NCI-H1105 (cell line): ENCODE measurements at places on chromosomes 3 and 15.

DNA sequence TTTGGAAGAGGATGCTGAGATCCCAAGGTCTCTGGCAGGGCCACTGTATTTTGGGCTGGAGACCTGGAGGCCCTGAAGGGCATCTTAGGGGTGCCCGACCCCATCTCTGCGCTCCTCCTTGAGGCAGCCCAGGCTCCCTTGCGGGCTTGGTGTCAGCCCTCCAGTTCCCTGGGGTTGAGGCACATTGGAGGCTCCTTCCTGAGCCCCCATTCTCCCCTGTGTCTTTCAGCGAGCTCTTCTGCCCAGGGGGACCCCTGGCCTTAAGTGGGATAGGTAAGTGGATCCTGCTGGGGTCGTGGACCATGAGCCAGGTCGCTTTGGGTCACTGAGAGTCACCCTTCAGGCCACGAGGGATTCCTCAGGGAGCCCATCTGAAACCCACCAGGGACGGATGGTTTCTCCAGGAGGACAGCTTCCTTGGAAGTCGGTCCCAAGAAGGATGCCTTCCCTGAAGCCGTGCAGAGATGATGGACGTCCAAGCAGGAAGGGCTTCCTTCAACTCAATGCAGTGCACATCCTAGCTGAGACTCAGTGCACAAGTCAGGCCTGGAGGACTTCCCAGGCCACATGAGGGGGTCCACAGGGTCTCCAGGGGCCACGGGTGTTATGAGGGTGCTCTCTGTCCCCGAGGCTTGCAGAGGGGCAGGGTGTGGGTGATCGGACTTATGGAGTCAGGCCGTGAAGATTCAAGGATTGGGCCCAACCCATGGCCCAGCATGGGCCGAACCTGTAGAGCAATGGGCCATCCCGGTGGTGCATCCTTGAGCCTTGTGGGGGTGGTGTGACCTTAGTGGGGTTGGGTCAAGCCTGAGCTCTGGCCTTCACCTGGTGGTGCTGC is 224.3 kb downstream of the SNRPN start:
- no peak for DNase-seq

GRCh38 chr3:45978006-45978761 is 17.4 kb downstream of the FYCO1 start:
- peak; percentile 64 for DNase-seq

- no peak for DNase-seq
These were observed 581 bp downstream of the IP6K1 start for GRCh38 chr3:49785565-49786356.

DNA sequence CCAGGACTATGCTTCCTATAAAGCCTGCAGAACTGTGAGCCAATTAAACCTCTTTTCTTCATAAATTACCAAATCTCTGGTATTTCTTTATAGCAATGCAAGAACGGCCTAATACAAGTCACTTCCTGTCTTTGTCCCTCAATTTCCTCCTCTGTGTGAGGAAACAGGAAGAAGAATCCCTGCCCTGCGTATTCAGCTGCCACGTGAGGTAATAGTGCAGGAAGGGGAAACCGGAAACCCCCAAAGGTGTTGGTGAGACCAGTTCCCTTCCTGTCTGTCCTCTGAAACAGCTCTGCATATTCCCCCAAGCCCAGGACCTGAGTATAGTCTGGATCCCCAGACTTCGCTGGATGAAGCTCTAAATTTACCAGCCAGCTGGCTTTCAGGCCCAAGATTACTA is 18.1 kb upstream of the PTPN23 start:
- no peak for DNase-seq

GRCh38 chr3:64278625-64279024 is 53.4 kb upstream of the PRICKLE2 start:
- no peak for DNase-seq

DNA sequence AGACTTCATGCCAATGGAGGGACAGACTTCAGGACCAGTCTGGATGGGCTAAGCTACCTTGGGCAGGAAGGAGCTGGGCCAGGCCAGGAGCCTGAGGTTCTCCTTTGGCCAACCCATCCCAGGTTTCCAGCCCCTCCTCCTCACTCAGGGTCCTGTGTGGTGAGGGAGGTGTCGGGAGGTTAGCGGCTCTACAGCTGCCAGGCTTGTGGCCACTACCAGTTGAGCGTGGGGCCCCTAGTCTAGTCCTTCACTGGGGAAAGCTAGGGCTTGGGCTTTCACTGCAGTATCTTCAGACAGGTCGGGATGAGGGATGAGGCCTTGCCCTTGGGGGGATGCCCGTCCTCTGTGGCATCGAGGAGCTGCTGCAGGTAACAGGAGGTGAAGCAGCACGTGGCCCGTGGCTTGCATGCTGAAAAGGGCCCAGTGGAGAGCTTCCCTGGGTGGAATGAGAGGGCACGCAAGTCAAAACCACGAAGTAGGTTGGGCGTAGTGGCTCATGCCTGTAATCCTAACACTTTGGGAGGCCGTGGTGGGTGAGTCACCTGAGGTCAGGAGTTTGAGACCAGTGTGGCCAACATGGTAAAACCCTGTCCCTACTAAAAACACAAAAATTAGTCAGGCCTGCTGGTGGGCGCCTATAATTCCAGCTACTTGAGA is 8.5 kb upstream of the FANCD2 start:
- DNase-seq = no peak

DNA sequence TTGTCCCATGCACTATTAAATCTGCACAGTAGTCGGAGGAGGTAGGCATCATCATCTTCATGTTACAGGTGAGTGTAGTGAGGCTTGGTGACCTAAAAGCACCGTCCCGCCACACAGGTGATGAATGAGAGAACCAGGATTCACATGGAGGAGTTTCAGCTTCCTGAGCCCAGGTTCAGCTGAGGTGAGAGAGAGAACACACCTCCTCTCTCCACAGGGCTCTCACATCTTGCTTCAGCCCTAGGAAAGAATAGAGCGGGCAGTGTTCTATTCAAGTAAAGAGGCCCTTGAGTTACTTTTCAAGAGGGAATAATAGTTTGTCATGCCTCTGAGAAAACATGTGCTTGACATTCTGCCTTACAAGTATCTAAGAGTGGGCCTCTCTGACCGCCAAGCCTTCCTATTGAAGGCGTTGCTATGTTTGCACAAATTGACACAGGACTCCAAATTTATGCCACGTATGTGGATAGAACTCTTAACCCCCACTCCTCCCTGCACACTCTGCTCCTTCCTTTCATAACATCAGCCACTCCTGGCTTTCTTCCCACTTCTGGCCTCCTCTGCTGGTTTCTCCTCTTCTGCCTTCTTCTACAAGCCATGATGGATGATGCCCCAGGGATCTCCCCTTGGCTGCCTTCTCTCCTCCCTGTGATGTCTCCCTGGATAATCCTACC is 138.3 kb upstream of the ABHD17C start:
- DNase-seq = no peak

DNA sequence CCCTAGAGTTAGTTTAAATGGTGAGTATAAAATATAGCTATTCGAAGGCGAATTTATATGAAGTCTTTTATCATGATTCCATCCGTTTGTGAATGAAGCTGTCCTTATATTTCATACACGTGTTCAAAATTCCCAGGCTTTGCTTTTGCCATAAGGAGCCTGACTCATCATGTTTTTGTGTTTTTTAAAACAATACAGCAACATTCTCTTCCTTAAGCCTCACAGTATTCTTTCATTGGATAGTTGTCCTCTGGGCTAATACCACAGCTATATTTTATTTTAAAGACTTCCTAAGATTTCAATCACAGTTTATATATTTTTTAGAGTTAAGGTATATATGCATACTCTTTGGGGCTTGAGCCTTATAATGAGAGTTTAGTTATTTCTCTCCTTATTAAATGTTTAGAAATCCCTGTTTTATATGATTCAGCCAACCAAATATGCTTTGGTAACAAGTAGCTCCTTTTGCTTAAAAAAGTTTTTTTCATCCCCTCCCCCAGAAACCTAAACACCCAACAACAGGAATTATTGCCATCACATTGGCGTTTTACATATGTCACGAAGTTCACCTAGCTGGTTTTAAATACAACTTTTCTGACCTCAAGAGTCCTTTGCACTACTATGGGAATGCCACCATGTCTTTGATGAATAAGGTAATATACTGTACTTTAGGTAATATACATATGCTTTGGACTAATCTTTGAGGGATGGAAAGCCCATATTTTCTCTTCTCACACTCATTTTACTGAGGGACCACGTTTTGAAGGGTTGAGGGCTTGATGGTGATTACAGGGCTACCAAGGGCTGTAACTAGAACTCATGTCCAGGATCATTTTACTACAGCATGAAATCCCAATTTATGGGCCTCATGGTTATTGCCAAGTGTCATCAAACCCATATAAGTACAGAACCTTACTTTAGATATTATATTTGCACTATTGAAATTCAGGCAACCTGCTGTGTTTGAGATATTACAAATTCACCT is 28.5 kb downstream of the ST3GAL6 start:
- DNase-seq = no peak

DNA sequence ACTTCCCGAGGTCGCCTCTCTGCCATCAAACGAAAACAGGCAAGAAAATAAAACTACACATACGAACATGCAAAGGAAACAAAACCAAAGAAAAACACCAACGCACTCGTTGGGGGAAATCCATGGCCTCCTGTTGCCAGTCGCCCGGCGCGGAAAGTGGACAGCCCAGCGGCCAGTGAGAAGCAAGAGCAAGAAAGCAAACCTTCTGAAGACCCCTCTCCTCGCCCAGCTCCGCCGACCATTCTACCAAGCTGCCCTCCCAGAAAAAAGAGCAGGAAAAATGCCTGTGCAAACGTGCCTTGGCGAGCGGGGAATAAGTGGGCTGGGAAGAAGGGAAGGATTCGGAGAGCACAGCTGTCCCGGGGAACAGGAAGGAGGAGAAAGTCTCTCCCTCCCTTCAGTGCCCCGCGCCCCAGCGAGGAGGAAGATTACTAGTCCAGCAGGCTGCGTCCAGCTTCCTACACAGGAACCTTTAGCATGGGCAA is 802 bp upstream of the NECTIN3 start:
- DNase-seq = peak; percentile 56

DNA sequence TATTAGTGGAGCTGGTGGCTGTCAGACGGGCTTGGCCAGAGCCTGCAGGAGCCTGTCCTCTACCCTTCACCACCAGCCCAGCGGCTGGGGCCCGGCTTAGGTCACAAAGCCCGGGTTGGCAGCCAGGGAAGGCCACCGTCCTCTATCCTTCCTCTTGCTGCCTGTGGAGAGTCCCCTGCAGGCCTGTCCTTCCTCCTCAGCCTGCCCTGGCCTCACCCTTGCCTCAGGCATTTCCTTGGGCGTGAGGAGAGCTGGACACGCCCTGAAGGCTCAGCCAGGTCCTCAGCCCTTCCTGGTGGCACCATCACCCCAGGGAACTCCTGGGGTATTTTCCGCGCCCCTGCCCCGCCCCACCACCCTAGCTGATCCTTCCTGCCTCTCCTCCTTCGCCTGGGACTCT is 7.7 kb downstream of the CHAC1 start:
- no peak for DNase-seq

DNA sequence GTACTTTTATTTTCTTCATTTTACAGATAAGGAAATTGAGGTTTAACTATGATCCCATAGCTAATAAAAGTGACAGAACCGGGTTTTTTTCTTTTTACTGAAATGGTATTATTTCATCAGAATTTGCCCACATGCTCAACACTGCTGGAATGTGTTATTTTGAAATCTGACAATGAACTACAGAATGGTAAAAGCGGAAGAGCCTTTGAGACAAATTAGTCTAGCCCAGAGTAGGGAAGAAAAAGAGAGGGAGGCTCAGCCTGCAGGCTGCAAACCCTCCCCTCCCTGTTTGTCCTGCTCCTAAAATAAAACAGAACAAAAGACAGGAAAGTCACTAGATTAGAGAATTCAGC is 100.3 kb upstream of the LIPC start:
- no peak for DNase-seq

DNA sequence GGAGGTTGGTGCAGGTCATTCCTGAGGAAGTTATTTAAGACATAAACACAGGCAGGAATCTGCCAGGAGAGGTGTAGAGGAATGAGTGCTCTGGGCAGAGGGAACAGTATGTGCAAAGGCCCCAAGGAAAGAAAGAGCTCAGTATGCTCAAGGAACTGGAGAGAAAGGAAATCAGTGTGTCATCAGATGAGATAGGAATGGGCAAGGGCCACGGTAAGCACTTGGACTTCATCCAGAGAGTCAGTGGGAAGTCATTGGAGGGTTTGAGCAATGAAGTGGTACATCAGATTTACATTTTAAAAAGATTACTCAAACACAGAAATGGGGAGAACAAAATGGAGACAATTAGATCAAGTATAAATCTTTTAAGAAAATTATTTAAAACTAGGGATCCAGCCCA is 272.2 kb downstream of the ADAMTSL3 start:
- DNase-seq = no peak
